Pancreas (tissue), 10 donors: ENCODE measurements at places on chromosomes 16 and 17. TPM values are rescaled to one million over a fixed set of nuclear protein-coding genes. Genes with fewer than 3 reads are reported as not detected.
A peak's percentile ranks its signal among the peaks of the same experiment; 100 is the strongest.

DNA sequence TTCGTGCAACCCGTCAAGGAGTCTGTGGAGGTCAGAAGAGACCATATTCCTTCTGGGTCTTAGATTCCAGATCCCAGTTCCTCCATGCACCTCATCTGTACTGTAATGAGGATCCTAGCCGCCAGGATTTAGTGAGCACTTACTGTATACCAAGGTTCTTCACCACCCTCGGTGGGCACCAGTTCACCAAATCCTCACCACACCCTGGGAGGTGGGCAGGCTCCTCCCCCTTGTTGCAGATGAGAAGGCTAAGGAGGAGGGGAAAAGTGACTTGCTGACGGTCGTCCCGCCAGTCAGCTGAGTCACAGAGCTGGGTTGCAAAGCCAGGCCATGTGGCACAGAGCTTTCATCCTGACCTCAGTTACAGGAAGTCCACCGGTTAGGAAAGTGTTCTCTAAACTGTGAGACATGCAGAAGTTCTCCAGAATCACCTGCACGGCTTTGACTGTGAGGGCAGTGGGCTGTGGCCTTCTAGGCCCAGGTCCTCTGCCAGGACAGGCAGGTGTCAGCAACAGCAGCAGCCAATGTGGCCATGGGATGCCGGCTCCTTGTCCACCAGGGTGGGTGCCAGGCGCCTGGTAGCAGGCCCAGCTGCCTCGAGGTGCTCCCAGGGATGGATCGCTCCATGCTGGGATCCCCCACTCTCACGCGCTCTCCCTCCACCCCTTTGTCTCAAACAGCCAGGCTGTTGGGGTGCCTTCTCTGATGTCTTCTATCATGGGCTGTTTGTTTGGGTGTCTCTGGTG is 240.3 kb upstream of the GSE1 start:
- H3K27ac ChIP-seq, result no peak overlapping the region
- H3K36me3 ChIP-seq, result no peaks in the 10 kb centered on the region

TAT gene
- 0.09 TPM for total RNA-seq

GRCh38 chr17:28193241-28193640 is 125.8 kb upstream of the TMEM97 start:
- H3K27ac ChIP-seq, result no peak overlapping the region
- peaks cover 9% of the 10 kb centered on the region for H3K4me1 ChIP-seq
- H3K4me3 ChIP-seq, result no peak overlapping the region
- no peaks in the 10 kb centered on the region for H3K27me3 ChIP-seq
- H3K36me3 ChIP-seq, result no peaks in the 10 kb centered on the region

DNA sequence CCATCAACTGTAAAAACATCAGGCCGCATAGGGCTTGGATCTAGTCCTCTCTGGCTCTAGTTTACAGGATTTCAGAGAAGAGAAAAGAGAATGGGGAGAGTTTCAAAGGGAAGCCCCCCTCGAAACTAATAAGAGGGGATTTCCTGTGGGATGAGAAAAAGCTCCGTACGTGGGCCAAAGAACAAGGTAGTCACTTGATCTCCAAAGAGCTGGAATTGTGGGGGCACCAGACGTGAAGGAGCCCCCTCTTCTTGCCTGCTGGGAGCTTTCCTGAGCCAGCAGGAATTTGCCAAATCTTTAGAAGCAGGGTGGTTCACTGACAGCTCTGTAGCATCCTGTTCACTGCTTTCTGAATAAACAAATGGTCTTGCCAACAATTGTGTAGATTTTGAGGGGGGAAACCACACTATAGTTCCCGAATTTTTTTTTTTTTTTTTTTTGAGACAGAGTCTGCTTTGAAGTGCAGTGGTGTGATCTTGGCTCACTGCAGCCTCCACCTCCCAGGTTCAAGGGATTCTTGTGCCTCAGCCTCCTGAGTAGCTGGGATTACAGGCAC is 7.0 kb upstream of the TMIGD1 start:
- no peak overlapping the region for H3K27ac ChIP-seq
- H3K27me3 ChIP-seq, result no peaks in the 10 kb centered on the region
- DNase-seq, result no peak
- peaks cover 31% of the 10 kb centered on the region for H3K4me1 ChIP-seq

PROCA1 gene
- 0.25 TPM for total RNA-seq

DNA sequence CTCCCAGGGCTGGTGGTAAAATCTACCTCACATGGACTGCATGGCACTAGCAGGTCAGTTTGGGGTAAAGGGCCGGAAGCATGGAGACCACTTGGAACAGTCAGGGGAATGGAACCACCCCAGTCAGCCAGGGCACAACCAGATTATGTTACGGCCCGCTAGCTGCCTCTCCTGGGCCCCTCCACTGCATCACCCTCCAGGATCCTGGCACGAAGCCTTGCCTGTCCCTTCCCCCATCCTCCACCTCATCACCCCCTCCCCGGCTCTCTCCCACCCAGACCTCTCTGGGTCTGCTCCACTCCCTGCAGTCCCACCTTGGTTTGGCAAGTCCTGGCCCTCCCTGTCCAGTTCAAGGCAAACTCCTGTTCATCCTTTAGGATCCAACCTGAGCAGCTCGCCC is 91.7 kb downstream of the CLEC16A start:
- H3K4me1 ChIP-seq, result no peaks in the 10 kb centered on the region
- no peak for DNase-seq
- no peak overlapping the region for H3K27ac ChIP-seq
- H3K4me3 ChIP-seq, result no peak overlapping the region
- no peaks in the 10 kb centered on the region for H3K27me3 ChIP-seq

NTN3 gene
- total RNA-seq, result 0.09 TPM

KRTAP9-8 gene
- total RNA-seq, result not detected

DNA sequence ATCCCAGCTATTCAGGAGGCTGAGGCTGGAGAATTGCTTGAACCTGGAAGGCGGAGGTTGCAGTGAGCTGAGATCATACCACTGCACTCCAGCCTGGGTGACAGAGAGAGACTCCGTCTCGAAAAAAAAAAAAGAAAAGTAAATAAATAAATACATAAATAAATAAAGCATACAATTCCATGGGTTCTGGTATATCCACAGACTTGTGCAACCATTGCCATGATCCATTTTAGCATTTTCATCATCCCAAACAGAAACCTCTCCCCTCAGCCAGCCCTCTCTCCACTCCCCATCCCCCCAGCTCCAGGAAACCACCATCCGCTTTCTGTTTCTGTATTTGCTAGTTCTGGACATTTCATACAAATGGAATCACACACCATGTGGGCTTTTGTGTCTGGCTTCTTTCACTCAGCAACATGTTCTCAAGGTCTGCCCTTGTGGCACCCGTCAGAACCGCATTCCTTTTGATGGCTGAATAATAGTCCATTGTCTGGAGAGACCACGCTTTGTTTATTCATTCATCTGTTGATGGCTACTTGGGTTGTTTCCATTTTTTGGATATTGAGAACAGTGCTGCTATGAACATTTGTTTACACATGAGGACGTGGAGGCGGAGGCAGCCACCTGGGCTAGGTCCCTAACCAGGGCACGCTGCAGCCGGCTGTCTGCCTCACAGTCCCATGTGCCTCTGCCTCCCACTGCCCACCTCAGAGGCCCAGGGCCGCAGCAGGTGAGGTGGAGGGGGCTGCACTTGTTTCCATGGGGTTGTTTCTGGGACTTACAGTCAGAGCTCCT is 76.2 kb downstream of the NT5M start:
- H3K27ac ChIP-seq, result peak overlapping the region; percentile 22
- DNase-seq, result peak; percentile 66
- no peaks in the 10 kb centered on the region for H3K4me1 ChIP-seq
- H3K36me3 ChIP-seq, result no peaks in the 10 kb centered on the region

DNA sequence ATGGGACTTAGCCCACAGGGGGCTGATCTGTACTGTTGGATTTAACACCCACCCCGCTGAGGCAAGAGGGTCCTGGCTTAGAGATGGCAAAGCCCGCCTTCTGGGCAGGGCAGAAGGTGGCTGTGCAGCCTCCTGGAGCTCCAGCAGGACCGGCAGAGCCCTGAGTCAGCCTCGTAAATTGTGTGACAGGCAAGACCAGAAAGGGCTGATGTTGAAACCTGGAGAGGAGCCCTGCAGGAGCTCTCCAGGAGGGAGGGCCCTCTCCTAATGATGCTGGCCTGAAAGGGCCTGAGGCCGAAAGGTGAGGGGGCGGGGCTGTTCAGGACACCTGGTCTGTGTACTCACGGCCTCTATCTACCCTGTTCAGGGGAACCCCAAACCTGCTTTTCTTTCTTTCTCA is 22.5 kb upstream of the MYO15B start:
- H3K4me3 ChIP-seq, result no peak overlapping the region
- H3K36me3 ChIP-seq, result peaks cover 34% of the 10 kb centered on the region
- no peak for DNase-seq
- peaks cover under 1% of the 10 kb centered on the region for H3K4me1 ChIP-seq
- no peaks in the 10 kb centered on the region for H3K27me3 ChIP-seq

DNA sequence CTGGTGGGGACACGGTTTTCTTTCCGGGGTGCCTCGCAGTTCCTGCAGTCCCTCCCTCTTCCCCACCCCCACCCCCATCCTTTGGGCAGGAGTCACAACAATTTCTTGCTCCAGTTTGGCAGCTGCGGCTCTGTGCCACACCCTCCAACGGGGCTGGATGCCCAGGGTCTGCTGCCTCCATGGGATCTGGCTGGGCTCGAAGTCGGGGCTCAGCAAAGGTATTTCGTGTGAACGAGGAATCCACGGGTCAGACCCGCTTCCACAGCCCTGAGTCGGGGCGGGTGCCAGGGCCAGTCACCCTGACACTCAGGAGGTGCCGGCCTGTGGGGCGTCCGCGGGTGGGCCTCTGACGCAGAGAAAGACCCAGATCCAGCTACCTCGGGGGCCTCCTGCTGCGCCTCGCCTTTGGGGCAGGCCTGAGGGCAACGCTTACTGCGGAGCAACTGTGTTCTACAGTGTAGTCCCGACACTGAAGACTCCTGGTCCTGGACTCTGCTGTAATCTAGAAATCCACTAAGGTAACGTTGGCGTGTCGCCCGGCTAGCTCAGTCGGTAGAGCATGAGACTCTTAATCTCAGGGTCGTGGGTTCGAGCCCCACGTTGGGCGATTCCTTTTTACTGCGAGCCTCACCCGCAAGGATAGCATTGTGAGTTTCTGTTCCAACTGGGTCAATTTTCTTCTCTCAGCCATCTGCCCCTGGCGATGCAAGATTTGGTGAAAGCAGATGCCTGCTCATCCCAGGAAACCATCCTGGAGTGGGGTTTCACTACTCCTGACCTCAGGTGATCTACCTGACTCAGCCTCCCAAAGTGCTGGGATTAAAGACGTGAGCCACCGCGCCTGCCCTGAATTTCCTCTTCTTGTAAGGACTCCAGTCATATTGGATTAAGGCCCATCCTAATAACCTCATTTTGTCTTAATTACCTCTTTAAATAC is 12.6 kb upstream of the OR1F1 start:
- H3K4me1 ChIP-seq, result no peaks in the 10 kb centered on the region
- H3K4me3 ChIP-seq, result no peak overlapping the region
- H3K27me3 ChIP-seq, result peaks cover 10% of the 10 kb centered on the region
- no peak overlapping the region for H3K27ac ChIP-seq
- H3K36me3 ChIP-seq, result no peaks in the 10 kb centered on the region

DNA sequence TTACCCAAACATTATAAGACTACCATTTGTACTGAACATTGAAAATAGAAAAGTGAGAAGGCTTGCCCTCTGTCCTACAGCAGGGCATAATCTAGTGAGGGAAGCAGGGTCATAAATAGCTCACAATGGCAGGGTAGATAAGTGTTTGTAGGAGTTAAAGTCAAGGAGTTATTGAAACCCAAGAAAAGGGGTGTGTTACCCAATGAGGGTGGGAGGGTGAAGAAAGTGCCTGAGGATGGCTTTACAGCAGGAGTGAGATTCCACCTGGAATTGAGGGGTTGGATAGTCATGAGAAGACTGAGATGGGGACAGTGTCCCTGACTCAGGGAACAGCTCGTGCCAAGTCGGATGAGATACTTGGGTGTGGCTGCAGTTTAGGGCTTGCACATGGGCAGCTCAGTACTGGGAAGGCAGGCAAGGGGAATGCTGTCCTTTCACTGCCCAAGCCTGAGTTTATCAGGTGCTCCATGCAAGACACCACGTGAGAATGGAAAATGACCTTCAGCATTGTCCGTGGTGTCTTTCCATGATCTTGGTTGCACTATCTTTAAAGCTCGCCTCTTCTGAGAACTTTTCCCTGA is 393.2 kb upstream of the MAF start:
- no peaks in the 10 kb centered on the region for H3K27me3 ChIP-seq
- no peak overlapping the region for H3K4me3 ChIP-seq
- no peaks in the 10 kb centered on the region for H3K36me3 ChIP-seq
- DNase-seq, result no peak

LGALS9C gene
- total RNA-seq, result 0.17 TPM

DNA sequence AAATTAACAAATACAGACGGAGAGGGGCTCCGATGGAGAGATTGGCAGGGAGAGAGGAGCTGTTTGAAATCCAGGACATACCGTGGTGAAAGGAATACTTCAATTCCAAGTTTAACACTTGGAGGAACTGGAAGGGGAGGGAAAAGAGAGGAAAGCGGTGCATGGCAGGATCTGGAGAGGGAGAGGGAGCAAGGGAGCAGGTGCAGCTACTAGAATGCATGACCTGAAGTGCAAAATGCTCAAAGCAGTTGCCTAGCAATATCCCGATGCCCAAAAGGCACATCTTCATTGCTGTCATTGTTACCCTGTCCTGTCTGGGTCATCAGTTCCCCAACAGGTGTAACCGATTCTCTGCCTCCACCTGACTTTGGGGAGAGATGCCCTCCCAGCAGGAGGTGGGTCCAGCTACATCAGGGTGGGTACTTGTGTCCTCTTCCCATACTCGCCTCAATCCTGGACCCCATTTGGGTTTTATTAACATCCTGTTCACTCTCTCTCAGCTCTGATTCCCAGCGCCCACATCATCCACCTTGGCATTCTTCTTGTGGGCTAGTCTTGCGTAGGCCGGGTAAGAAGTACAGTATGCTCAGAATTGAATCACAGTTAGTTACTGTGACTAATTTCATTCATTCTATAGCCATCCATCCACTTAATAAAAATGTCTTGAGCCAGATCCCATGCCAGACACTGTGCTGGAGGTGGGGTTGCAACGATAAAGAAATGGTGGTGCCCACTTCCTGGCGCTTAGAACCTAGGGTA is 37.4 kb upstream of the EMP2 start:
- no peaks in the 10 kb centered on the region for H3K36me3 ChIP-seq
- no peaks in the 10 kb centered on the region for H3K27me3 ChIP-seq
- H3K27ac ChIP-seq, result no peak overlapping the region
- H3K4me3 ChIP-seq, result no peak overlapping the region

DNA sequence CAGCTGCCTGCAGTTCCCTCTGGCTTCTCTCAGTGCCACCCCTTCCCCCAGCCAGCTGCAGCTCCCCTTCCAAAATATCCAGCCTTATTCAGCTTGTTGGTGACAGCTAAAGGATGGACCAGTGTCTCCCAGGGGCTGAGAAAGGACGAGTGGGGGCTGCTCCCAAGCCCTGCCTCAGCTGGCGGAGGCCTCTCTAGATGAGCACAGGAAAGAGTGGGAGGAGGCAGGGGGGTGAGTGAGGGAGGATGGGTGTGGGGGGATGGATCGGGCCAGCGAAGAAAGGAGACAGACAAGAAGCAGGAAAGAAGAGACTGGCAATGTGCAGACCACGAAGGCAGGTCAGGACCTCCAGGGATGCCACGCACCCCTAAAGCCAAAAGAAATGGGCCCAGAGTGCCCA is 17.5 kb downstream of the PIPOX start:
- no peak overlapping the region for H3K27ac ChIP-seq
- H3K27me3 ChIP-seq, result no peaks in the 10 kb centered on the region
- no peaks in the 10 kb centered on the region for H3K36me3 ChIP-seq
